ENCODE measurements at places on chromosomes 6 and 20.

DNA sequence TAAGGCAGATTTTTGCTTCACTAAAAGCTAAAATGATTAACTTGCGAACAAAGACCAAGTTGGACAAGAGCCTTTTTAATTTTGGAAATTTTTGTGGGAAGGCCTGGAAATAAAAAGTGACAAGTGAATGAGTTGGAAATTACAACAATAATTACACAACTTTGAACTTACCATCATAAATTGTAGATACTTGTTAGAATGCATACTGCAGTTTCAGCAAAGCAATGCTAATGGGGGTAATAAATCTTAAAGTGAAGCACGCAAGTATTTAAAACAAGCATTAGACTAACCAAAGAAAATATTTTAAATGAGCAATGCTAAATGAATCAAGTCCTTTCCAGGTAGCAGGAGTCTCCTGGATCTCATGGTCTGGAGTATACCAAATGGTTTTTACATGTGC is 83.2 kb upstream of the EYA4 start:
- DNase-seq = no peak

DNA sequence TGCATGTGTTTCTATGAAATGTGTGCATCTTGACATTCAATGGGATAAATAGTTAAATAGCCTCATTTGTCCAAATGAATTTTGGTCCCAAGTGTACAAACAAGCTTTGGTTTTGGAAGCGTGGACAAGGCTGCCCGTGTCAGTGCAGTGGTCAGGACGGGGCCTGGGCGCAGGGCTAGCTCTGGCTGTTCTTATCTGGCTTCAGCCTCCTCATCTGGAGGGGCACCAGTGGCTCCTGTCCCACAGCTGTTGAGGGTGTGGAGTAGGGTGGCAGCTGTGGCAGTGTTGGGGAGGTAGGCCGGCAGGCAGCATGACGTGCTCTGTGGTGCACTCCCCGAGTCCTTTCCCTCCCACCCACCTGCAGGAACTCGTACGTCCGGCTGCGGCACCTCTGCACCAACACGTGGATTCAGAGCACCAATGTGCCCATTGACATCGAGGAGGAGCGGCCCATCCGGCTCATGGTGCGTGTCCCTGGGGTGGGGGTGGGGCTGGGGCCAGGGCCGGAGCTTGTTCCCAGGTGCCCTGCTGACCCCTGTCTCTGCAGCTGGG is 43.5 kb downstream of the ITPR3 start:
- no peak for DNase-seq

DNA sequence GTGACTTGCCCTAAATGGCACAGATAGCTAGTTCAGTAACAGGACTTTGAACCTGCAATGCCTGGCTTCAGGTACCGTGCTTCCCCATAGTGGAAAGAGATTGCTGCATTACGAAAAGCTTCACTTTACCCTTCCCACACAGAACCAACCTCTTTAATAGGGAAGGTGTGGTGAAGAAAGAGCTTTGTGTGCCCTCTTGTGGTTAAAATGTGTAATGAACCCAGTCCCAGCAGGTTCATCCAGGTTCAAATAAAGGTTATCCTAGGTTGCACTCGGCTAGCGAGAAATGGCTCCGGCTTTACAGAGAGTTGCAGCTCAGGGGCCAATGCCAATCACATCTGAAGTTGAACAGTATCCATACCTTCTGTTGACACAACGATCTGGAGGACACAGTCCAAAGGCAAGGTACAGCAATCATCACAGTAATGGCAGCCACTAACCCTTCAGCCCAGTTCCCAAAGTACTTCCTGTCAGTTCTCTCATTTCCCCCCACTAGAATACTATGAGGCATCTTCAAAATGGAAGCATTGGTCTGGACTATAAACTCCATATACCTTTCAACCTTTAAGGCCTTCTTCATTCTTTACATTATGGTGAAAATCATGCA is 3.0 kb downstream of the DEFB115 start:
- peak; percentile 63 for DNase-seq

GRCh38 chr20:34566978-34567891 is 8.7 kb downstream of the MAP1LC3A start:
- no peak for DNase-seq

DNA sequence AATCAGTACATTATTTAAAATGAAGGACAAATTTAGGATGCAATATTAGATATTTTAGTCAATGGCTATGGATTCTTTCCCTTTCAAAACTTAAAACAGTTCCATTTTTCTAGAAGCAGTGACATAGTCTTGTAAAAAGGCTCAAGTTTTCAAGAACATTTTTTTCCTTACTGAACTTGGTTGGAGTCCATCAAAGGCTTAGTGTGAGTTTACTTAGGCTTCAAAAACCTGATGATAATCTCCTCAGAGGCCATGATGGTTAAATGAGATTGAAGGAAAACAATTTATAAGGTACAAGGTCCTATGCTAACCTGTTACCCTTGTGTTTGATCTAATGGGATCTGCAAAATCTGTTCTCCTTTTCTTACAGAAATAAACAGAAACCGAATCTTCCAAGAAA is 531.8 kb downstream of the UTRN start:
- DNase-seq = no peak

DNA sequence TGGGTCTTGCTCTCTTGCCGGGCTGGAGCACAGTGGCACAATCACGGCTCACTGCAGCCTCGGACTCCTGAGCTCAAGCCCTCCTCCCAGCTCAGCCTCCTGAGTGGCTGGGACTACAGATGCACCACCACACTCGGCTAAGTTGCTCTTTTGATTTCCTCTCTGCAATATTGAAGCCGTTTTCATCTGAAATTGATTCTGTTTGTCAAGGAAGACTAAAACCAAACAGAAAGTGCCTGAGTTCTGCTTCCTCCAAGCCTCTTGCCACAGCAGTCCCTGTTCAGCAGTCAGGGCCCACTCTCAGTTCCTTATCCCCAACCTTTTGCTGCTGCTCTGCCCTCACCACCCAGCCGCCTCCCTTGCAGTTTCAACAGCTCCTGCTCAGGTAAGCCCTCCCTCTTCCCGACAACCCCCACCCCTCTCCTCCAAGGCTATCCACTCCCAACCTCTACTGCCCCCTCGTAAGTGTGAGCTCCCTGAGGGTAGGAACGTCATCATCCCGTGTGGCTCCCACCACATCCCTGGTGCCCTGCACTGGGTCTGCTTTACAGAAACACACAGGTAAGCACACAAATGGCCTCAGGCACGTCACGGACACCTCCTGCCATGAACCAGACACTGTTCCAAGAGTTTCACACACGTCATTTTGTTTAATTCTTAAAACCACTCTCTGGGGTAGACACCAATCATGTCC is 70.7 kb upstream of the TAB2 start:
- DNase-seq = peak; percentile 38

DNA sequence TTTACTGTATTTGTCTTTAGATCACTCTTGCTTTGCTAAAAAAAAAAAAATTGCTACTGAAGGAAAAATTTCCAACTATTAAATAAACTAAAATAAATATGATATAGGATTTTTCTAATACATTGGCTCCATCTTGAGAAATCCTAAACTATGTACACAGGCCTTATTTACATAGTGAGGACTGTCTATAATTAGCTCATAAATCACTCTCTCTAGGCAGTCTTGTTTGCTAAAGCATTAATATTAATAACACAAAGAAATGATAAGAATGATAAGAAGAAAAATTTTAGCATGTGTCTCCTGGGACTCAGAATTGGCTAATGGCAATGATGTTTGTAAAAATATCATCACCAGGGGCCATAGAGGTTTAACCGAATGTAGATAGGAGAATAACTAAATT is 13.3 kb upstream of the CRYBG1 start:
- DNase-seq = no peak

- DNase-seq = no peak
Observed at GRCh38 chr20:59923514-59923913, 9.9 kb downstream of the SYCP2 start.

- no peak for DNase-seq
Observed at GRCh38 chr20:40984496-40984895, 44.1 kb upstream of the TOP1 start.

DNA sequence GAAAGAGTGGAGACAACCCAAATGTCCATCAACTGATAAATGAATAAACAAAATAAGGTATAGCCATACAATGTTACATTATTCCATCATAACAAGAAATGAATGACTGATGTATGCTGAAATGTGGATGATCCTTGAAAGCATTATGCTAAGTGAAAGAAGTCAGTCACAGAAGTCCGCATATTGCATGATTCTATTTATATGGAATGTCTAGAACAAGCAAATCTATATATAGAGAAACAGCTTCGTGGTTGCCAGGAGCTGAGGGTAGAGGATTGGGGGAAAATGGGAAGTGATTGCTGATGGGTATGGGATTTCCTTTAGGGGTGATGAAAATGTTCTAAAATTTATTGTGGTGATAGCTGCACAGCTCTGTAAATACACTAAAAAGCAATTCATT is 196.8 kb downstream of the ATXN1 start:
- DNase-seq = no peak

DNA sequence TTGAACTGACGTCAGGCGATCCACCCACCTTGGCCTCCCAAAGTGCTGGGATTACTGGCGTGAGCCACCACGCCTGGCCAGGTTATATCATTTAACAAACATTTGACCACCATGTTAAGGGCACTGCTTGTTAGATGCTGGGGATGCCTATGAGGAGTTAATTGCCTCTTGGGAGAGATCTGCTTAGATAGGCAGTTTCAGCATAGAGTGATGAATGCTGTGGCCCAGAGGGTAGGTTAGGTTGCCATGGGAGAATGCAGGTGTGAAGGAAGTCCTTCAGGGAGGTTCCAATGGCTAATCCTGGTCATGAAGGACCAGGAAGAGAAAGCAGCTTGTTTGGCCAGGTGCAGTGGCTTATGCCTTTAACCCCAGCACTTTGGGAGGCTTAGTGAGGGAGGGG is 17.0 kb downstream of the PHF20 start:
- no peak for DNase-seq

DNA sequence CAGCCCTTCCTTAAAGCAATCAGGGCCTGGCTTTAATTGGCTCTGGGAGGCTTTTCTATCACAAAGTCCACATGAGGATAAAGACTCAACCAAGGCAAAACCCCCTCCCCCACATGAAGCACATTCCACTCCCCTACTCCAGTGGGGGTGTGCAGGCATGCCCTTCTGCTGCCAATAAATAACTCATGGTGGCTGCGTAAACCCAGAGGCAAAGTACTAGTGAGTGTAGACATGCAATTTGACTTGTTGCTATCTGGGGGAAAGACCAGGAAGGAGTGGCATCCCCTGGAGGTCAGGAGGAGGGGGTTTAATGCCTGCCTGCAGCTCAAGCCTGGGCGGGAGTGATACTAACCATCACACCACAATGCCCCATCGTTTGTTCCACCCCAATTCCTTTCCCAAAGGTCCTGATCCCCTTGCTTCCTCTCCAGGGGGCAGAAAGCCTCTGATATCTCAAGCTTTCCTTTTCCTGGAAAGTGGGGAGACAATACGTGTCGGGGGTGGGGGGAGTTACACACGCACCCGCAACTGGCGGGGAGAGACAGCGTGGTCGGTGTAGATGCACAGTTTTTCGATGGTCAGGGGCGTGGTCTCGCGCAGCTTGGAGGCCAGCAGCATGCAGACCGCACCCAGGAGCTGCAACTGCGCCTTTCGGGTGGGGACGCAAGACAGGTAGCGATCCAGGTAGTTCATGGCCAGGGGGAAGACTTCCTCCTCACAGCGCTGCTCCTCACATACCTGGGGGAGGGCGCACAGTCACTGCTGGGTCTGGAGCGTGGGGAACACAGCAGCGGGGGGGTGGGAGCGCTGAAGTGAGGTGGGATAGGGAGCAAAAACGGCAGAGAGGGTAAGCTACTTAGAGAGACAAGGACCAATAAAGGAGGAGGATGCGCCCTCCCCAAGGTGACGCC is 1.5 kb downstream of the CCND3 start:
- peak; percentile 84 for DNase-seq

GRCh38 chr6:43181621-43181941 is 415 bp upstream of the CUL9 start:
- DNase-seq = no peak

- DNase-seq = no peak
Observed at GRCh38 chr6:10140136-10140535, 274.7 kb downstream of the TFAP2A start.

- DNase-seq = no peak
Observed at GRCh38 chr6:148771896-148772554, 25.2 kb downstream of the UST start.

DNA sequence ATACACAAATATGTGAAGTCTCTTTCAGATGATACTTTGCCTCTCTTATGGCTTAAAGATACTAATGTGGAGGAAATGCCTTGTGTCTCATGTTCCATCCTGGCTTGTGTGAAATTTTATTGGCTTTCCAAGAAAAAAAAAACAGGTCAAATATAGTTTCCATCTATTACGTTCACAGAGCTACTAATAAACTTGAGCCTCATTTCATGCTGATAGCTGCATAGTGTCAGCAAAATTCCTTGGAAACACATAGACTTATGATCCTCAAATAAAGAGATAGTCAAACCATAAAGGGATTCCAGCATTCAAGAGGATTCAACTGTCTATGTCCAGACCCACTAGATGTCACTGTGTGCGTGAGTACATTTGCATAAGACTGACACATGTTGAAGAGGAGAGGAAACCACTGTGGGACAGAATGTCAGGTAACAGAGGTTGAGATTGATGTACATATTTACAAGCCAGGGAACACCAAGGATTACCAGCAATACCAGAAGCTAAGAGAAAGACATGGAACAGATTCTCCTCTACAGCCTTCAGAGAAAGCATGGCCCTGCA is 266.6 kb downstream of the COL12A1 start:
- DNase-seq = peak; percentile 14

DNA sequence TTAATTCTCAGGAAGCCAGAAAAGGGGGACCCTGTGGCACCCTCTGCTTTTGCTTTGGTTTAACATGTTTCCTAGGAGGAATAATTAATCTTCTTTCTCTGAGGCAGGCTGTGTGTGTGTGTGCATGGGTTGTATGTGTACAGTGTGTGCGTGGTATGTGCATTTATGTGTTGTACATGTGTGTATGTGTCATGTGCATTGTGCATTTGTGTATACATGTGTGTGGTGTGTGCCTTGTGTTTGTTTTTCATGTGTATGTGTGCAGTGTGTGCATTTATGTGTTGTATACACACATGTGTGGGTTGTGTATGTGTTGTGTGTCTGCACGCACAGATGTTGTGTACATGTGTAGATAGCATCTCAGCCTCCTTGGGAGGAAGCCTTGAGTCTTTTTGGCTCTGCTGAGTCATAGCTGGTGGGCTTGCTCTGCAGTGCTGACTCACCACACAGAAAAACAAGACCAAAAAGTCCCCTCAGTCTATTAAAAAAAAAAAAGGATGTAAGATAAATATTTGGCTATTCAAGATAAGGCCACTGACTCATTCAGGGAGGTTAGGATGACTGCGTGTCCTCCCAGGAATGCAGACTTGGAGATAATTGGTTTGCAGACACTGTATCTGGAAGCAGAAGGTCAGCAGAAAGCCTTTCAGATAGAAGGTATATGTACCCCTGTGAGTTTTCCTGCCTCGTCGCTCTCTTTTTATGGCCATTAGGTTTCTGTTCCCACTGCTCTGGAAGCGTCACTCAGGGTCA is 58.6 kb downstream of the SYNJ2 start:
- peak; percentile 95 for DNase-seq

GRCh38 chr6:162721404-162721687 is 6.2 kb downstream of the PRKN start:
- no peak for DNase-seq

All from NB4 (cell line).